NCI-H460 (cell line): ENCODE measurements at places on chromosomes 7 and 10. TPM values are rescaled to one million over a fixed set of nuclear protein-coding genes. Genes with fewer than 3 reads are reported as not detected.

DNA sequence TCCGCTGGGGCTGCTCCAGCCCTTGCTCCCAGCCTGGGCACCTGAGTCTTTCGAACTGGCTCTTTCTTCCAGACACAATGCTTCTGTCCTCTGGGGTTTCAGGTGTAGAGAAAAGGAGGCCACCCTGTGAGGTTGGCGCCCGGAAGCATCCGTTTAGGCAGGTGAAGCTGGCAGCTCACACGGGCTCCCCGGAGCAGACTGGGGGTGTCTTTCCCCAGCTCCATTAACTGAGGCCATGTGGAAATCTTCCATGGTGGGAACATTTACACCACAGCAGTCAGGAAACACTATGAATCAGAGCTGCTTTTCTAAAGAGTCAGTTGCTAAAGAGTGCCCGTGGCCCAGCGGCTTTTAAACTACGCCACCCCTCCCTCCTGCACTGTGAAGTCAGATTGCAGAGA is 29.2 kb downstream of the PRKAG2 start:
- no peak for DNase-seq

GRCh38 chr7:55488804-55489340 is 83.4 kb downstream of the VOPP1 start:
- DNase-seq, result no peak

- DNase-seq, result no peak
These were observed 71.9 kb downstream of the MRPL32 start for GRCh38 chr7:43004082-43004481.

GRCh38 chr7:36441344-36442022 is 51.8 kb downstream of the ANLN start:
- no peak for DNase-seq

- DNase-seq, result no peak
These were observed 628 bp downstream of the MRPS33 start for GRCh38 chr7:141014125-141014523.

DNA sequence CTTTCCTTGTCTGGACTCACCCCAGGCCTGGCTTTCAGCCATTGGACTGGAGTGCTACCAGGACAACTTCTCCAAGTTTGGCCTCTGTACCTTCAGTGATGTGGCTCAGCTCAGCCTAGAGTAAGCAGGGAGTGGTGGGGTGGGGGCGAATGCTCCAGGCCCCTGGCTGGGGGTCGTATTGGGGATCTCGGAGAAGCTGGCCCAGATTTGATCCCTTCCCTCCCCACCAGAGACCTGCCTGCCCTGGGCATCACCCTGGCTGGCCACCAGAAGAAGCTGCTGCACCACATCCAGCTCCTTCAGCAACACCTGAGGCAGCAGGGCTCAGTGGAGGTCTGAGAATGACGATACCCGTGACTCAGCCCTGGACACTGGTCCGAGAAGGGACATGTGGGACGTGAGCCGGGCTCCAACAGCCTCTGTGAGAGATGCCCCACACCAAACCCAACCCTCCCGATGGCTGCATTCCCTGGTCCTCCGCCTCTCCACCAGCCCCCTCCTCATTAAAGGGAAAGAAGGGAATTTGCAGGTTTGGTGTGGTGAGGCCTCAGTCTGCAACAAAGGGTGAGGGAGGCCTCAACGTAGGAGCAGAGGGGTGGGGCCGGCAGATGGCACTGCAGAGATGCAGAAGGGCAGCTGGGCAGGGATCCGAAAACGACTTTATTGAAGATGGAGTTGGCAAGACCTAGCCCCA is 14.8 kb downstream of the TRPV6 start:
- DNase-seq, result no peak

- no peak for DNase-seq
These were observed 97.2 kb downstream of the DLG5 start for GRCh38 chr10:77829356-77829755.

- DNase-seq, result no peak
These were observed 48.8 kb upstream of the DKK1 start for GRCh38 chr10:52265131-52265926.

DNA sequence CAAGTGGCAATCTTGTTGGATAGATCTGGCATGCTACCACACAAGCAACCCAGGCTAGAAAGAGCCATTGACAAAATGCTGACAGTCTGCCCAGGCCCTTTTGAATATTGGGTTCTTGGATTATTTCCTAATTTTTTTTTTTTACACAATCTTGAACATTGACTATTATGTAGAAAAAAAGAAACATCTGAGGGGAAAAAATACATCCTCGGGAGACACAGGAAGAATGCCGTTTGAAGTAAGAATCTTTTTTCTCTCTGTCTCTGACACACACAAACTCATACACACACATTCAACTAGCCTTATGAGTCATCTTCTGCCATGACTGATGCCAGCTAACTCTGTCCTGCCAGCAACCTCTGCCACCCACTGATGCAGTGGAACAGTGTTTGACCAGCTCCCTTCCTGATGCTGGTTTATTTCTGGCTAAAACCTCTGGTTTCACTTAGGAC is 47.2 kb downstream of the SORBS1 start:
- no peak for DNase-seq

DNA sequence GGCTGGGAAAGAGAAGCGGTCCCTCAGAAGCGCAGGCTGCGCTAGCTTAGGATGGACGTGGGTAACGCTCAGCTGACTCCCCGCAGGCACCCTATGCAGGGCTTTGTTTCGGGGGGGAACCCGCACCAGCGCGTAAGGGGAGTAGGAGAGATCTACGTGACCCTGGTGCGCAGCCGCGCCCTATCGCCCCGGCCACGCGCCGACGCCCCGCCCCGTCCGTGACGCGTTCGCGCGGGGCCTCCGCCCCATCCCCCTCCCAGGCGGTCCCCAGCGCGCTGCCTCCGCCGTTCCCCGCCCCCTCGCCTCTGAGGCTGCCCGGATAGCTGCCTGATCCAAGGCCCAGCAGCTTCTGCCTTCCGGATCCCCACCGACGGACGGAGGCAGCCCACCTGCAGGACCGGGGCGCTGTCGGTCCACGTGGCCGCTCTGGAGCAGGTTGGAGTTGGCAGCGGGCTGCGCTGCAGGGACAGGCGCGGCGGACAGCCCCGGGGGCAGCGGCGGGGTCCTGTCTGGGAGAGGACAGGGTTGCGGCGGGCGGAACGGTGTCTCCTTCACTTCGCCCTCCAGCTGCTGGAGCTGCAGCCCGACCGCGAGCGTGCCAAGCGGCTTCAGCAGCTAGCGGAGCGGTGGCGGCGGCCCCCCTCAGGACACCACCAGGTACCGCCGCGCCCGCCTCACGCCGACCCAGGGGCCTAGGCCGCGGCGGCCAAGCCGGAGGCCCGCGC is at the start of gene VDAC2:
Gene VDAC2 (plus strand): TSS at position 515 of the 725 bp plus-strand sequence. CDS start 363 bp downstream, outside the sequence.
- DNase-seq, result peak; percentile 86

DNA sequence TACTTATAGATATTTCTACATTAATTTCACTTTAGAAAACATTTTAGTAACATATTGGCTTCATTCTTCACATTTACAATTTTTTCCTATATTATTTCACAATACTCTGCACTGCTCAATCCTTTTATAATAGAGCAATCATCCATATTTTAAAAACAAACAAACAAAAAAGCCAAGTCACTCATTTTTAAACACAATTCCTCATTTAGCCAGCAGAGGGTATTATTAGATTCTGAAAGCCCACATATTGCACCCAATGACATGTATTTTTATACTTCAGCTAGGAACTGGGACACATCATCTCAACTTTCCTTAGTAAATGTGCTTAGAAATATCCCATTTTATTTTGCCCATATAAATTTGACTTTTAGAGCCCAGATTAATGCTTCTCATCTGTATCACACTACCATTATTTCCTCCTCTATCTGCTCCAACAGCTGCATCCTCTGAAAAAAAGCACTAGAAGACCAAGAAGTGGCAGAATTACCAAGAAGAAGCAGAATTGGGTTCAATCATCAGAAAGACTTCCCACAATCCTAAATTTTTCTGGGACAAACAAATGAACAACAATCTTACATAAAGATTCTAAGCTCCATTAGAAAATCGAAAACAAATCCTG is 29.5 kb downstream of the CTNNA3 start:
- DNase-seq, result peak; percentile 80

The ASB10 gene
- total RNA-seq, result not detected in 2 replicates

The UCN3 gene
- total RNA-seq, result not detected in 2 replicates

The PRF1 gene
- total RNA-seq, result not detected in 2 replicates

The TRPV5 gene
- not detected in 2 replicates for total RNA-seq

The ATOH7 gene
- total RNA-seq, result 0.20 TPM in 1 of 2 replicates, not detected in the other
